NCI-H524 (cell line): ENCODE measurements at places on chromosomes 5 and 9.

DNA sequence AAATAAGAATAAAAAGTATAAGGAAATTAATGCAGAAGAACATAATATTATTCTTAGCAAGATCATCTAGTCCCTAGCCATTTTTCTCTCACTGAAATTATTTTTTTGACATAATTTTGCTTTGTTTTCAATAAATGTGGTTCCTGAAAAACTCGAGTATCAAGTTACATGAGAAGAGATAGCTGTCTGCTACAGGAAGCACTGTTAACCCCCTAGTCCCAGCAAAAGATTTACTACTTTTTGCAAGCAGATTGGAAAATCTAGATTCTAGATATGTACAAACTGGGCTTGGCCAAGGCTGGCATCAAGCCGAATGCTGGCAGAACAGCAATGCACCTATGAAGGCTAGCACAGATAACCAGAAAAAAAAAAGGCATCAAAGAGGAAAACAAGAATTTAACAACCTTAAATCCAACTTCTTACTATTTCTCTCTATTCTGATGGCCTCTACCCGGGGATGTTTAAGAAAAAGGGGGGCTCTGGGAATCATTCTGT, 21.9 kb upstream of the ISCA1 start:
- no peak for DNase-seq

GRCh38 chr5:140319833-140320232, 16.9 kb upstream of the PFDN1 start:
- no peak for DNase-seq

GRCh38 chr5:173726846-173727557, 110.6 kb upstream of the BOD1 start:
- DNase-seq, result no peak

- no peak for DNase-seq
Measured at GRCh38 chr9:115877852-115878438, 275.6 kb upstream of the PAPPA start.

GRCh38 chr5:56025151-56025885, 30.6 kb upstream of the IL6ST start:
- DNase-seq, result no peak

- peak; percentile 26 for DNase-seq
Measured at GRCh38 chr5:1652873-1653697, 129.3 kb upstream of the LPCAT1 start.

GRCh38 chr5:93578813-93579691, 2.0 kb downstream of the NR2F1-AS1 start:
- peak; percentile 7 for DNase-seq

- DNase-seq, result no peak
Measured at GRCh38 chr9:104960662-104961061, 32.7 kb upstream of the ABCA1 start.

DNA sequence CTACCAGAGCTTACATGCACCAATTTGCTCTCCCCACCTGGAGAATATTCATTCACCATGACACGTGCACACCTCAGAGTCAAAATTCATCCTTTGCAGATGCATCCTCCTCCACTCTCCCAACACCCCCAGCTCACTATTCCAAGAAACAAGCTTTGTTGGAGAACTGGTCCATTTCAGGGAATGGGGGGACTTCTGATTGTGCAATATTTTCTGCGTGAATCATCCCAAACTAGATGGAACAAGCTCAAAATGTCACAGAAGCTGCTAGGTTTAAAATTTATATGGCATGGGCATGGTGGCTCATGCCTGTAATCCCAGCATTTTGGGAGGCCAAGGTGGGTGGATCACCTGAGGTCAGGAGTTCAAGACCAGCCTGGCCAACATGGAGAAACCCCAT, 3.6 kb downstream of the GLDC start:
- no peak for DNase-seq

DNA sequence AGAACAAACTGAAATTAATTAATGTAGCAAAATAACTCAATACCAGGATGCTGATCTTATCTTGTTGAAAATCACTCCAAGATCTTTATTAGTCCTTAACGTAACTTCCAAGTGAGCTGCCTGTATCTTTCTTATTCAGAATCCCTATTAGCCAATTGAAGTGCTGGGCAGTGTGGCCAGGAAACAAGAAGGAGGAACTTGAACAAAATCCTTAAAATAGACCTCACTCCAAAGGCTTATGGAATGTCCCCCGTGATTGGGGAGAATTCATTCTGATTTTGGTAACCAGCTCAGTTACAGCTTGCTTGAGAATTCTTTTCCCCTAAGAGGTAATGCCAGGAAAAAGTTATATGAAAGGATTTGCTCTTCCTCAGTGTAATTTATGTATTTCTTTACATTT, 171.0 kb downstream of the DEPDC1B start:
- no peak for DNase-seq

- DNase-seq, result peak; percentile 89
Measured at GRCh38 chr5:96978812-96979449, 43.1 kb downstream of the LNPEP start.

DNA sequence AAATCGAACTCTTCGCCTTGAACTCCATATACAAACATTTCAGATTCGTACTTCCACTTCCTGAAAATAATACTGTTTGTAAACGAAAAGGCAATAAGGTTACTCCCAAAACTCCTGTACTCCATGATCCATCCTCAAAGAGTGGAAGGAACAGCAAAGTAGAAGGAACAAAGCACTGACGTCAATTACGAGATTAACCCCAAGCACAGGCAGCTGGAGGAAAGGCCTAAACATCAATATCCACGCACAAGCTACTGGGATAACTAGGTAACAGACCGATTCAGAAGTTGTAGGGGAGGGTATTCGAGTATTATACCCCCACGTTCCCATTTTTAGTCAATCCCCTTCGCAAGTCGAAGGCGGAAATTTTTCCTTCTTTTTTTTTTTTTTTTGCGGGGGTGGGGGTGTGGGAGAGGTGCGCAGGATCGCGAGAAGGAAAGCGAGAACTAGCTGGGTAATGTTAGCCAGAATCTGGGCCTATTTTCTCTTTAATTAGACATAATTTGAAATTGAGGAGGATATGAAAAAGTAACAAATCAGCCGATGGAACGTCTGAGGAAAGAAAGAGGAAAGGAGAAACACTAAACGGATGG, 909 bp downstream of the AFF4 start:
- DNase-seq, result peak; percentile 44

GRCh38 chr5:38607396-38607795, 51.0 kb upstream of the LIFR start:
- no peak for DNase-seq

GRCh38 chr9:38289236-38289865, 103.2 kb upstream of the ALDH1B1 start:
- DNase-seq, result no peak

GRCh38 chr9:86487838-86488233, 133.6 kb upstream of the TUT7 start:
- no peak for DNase-seq

DNA sequence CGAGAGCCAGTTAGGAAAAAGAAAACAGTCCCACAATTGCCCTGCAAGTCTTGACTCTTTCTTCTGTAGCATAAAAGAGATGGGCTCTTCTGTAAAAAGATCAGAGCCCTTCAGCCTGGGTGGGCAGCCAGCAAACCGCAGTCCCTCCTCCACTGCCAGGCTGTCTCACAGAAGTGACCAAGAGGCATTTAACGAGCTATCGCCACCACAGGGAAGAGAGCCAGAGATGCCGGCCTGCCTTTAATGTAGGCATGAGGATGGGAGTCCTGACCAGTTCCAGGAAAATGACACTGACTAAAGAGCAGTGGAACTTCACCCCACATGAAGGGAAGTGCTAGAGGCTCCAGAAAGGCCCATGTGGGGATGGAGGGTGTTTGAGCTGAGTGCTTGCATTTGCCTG, 264.6 kb downstream of the NDUFS4 start:
- DNase-seq, result no peak

GRCh38 chr5:31378838-31379237, 153.1 kb downstream of the DROSHA start:
- DNase-seq, result no peak

- no peak for DNase-seq
Measured at GRCh38 chr9:94135222-94135621, 51.0 kb downstream of the PTPDC1 start.

- no peak for DNase-seq
Measured at GRCh38 chr5:139383275-139383992, at the start of gene SLC23A1. SLC23A1 (minus strand) TSS chr5:139383297; CDS start chr5:139383253, 44 bp downstream.

GRCh38 chr9:3471883-3472282, 53.9 kb downstream of the RFX3 start:
- DNase-seq, result no peak

DNA sequence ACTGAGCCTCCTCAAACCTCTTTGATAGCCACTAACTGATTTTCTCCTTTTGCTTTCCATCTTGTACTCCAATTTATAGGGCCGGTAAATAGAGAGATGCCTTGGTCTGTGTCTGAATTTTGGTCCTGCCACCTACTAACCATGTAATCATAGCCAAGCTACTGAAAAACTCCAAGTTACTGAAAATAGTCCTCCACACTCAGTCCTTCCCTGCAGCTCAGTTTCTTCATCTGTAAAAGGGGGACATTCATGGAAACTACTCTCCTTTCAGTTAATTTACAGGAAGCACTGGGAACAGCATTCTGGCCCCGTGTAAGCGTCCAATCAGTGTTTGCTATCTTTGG, 30.0 kb upstream of the TGFBR1 start:
- DNase-seq, result no peak

DNA sequence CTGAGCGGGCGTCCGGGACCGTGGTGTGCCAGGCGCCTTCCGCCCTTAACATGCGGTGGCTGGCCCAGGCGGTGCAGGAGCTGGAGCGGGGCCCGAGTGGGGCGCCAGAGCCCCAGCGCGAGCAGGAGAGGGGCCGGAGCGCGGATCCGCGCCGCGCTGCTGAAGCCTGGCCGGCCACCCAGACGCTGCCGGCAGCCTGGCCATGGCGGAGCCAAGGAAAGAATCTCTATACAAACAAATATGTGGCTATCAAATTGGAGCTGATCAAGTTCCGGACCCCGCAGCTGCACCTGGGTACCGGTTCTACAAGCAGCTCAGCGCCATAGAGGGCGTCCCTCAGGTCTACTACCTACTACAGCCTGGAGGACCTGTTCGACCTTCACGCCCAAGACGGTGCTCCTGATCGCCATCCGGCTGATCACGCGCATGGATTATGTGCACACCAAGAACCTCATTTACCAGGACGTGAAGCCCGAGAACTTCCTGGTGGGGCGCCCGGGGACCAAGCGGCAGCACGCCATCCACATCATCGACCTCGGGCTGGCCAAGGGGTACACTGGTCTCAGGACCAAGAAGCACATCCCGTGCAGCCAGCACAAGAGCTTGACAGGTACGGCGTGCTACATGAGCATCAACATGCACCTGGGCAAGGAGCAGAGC, 55.8 kb downstream of the JAK2 start:
- DNase-seq, result no peak

GRCh38 chr9:137763271-137763955, 114.2 kb upstream of the CACNA1B start:
- DNase-seq, result no peak

DNA sequence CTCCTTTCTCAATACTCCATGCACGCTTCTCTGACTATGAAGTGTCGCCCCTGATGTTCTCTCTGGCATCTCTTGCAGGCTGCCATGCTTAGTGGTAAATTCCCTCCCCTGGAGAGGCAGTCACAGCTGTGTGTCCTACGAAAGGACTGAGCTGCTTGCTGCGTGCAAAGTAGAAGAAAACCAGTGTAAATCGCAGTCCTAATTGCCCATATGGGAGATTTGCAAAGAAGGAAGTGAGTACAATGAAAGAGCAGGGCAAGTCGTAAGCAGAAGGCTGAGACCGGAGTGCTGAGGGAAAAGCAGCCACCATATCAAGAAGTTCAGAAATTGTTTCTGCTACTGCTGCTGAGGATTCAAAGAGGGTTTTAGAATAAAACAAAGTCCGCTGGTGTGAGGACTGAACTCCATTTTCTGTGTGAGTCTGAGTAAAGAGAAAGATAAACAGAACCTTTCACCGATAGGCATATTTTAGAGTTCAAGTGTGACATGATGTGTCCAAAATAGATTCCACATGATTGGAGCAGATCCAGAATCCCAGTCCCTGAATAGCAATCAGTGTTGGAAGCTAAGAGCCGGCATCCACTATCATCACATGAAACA, 507.8 kb upstream of the MPDZ start:
- DNase-seq, result peak; percentile 49

DNA sequence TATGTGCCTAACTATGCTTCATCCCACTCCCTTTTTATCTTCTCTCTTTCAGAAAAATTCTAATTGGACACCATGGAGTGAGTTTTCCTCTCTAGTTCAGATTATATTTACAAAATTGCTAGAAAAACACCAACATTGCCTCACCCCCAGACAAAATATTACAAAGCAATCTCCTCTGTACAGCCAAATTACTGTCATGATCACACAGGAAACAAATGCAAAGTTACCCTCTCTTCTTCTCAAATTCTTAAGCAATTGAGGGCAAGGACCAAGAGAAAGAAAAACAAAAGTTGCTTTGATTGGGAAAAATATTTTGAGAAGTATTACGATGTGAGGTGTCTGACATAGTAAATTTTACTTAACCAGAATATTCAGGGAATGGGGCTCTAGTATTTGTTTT, 30.8 kb upstream of the ABCA1 start:
- no peak for DNase-seq

DNA sequence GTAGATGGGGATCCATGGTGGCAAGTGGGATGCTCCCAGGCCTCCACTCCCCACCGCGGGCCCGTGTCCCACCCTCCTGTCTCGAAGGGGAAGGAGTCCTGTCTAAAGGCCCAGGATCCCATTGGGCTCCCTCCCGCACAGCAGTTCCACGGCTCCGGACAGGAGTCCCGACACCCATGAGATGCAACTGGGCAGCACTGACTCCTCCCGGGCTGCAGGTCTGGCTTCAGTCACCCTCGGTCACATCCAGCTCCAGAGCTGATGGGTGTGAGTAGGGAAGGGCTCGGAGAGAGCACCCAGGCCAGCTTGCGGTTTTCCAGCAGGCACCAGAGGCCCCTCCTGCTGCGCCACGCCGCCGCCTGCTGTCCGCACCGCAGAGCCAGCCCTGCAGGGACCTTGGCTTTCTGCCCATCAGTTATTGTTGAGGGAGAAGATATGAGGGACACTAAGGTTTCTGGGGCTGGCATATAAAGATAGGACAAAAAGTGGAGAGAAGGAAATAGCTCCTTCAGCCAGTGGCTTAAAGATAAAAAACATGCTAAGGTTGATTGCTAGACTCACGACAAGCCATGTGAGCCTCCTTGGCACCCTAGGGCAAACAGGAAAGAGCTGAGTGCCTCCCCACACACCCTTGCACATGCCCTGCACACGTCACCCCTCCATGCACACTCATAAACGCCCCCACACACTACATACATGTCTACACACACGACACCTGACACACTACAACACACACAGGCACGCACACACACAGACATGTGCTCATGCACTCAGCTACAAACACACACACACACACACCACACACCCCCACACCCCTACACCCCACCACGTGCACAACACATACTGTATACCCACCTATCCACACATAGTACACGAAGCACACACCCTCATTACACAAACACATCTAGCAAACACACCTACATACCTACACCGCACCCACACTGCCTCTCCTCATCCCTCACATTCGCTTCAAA, 79.0 kb downstream of the AK8 start:
- no peak for DNase-seq

DNA sequence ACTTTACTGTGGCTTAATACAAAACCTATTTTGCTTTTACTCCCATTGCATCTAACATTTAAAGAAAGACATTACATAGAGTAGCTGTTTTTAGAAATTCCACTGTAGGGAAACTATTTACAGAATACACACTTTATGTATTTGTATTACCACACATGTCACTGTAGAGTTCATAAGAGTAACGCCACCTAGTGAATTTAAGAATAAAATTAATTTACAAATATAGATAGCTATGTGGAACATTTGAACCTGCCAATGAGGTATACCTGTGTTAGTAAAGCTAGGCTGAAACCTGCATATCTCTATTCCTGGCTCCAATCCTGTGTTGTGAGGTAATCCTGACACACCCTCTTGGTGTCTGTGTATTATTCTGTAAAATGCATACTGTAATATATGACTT, 234.4 kb downstream of the MAST4 start:
- no peak for DNase-seq
